Calu3 (cell line): ENCODE measurements at places on chromosomes 1 and 21. TPM values are rescaled to one million over a fixed set of nuclear protein-coding genes. Genes with fewer than 3 reads are reported as not detected.

DNA sequence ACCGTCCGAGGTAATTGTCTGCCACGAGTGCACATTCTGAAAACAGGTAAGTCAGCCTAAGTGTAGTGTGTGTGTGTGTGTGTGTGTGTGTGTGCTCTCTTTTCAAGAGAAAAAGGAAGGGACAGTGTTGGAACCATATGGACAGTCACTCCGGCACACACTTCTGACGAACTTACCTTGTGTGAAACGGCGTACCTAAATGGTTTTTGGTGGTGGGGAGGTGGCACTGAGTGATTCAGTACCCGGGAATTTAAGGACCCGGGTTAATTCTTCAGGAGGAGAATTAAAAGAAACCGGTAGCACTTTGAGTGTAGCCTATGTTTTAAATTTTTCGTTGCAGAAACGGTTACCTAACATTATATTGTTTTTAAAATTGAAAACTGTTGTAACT is 286 bp downstream of the ODR4 start:
- no peak for DNase-seq

- DNase-seq, result no peak
Measured at GRCh38 chr1:45677751-45678245, 8.5 kb downstream of the GPBP1L1 start.

- no peak for DNase-seq
Measured at GRCh38 chr1:232538224-232538942, 91.5 kb downstream of the SIPA1L2 start.

RORC gene
- total RNA-seq, result 0.19 and 1.2 TPM in 2 replicates

- no peak for DNase-seq
Measured at GRCh38 chr1:44417351-44418021, 12.4 kb downstream of the RNF220 start.

- peak; percentile 68 for DNase-seq
Measured at GRCh38 chr1:182080955-182081582, 19.6 kb upstream of the ZNF648 start.

- no peak for DNase-seq
Measured at GRCh38 chr1:172342584-172343239, 77.8 kb upstream of the C1orf105 start.

ALX3 gene
- not detected in 2 replicates for total RNA-seq

- DNase-seq, result no peak
Measured at GRCh38 chr21:41373763-41374162, 11.9 kb downstream of the MX2 start.

GRCh38 chr1:20640183-20640597 is 6.9 kb downstream of the PINK1 start:
- DNase-seq, result peak; percentile 49

DNA sequence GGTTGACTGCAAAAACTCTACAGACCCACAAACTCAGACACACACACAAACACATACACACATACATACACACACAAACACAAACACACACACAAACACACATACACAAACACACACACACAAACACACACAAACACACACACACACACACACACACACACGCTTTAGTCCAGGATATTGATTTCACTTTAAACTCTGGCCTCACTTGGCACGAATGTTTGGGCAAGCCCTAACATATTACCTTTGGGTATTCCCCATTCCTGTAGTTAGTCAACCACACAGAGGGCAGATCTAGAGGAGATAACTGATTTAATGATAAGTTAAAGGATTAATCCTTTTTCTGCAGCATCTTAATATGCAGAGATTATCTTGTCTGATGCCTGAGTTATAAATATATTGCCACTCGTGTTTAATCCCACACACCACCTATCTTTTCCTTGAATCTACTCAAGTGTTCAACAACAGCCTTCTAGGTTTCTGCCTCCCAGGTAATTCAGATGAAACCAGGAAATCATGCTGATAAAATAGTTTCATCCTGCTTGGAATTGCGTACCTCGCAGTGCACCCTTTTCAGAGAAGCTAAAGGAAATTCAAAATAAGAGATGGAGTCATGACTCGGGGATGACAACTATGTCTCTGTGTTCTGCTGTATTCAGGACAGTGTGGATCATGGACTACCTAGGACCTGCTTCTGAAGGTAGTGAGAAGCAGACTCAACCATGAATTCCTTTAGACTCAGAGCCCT is 14.5 kb upstream of the RUNX1 start:
- DNase-seq, result peak; percentile 51

DNA sequence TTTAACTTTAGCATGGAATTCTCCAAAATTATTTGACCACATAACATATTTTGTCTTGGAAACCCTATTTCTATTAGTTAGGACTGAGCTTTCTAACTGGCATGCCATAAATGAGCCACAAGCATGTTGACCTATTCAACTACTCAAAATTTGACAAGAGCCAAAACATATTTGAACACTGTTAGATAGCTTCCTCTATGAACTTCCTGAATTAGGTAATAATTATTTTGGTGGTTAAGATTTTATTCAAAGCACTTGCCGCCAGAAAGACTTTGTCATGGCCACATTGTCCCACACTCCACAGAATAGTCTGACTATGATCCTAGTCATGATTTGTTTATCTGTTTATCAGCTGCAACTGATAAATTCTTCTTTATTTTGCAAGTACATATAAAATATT is 23.1 kb upstream of the CTPS1 start:
- no peak for DNase-seq

MEX3A gene
- total RNA-seq, result 3.3 and 5.0 TPM in 2 replicates

ARTN gene
- total RNA-seq, result 0.39 and 1.4 TPM in 2 replicates

DNA sequence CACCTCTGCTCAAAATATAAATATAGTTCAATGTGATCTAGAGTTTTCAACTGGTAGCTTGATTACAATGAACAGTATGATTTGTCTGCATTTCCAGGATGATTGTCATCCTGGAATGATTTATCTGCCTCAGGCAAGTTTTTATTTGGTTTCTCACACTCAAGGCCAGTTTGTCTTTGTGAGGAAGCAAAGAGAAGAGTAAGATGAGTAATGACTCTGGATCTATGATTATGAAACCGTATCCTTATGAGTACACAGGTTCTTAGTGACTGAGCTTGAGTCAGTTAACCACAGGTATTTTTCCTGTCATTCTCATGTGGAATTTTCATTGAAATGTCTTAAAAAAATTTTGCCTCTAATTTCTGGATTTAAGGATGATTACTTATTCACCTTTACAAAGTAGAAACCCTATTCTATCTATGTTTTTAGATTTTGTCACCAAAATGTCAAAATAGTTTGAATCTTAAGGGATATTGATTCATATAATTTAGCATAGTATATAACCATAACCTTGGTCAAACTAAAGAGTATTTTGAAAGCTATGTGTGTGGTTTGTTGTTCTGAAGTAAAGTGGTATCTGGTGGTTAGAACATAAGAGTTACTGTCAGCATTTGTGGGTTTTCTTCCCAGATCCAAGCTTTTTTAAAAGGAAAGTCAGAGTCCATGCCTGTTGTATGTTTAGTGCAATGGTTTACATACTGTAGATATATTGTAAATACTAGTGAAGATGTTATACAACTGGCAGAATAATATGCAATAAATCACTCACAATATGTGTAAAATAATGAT is 145.0 kb downstream of the RASAL2 start:
- DNase-seq, result peak; percentile 41

SPRR1B gene
- total RNA-seq, result 3.1 TPM in 1 of 2 replicates, not detected in the other

DNA sequence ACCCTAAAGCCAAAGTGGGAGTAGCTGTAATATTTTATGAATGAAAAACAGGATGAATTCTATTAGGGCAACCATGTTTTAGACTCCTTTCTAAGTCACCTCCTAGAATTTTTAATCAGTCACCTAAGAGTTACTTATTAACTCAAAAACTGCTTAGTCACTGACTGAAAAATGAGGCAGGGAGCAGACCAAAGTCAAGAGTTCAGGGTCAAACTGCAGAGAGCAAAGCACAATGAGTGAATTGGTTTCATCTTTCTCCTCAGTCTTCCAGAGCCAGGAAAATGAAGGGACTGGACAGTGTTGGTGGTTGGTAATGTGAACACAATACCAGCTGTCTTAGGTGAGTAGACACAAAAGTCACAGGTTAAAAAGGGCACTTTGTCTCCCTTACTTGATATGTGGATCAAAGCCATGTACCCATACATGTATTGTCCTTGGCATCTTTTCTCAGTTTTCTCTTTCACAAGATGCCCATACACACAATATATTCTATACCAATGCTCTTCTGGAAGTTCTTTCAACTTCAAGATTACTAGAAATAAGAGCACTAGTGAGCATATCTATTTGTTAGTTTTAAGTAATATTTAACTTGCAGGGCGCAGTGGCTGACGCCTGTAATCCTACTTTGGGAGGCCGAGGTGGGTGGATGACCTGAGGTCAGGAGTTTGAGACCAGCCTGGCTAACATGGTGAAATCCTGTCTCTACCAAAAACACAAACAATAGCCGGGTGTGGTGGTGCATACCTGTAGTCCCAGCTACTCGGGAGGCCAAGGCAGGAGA is 42.2 kb downstream of the ATP1B1 start:
- peak; percentile 26 for DNase-seq

GRHL3 gene
- total RNA-seq, result 1.4 and 2.9 TPM in 2 replicates

GRCh38 chr1:107829036-107829770 is 135.8 kb downstream of the VAV3 start:
- DNase-seq, result no peak

DNA sequence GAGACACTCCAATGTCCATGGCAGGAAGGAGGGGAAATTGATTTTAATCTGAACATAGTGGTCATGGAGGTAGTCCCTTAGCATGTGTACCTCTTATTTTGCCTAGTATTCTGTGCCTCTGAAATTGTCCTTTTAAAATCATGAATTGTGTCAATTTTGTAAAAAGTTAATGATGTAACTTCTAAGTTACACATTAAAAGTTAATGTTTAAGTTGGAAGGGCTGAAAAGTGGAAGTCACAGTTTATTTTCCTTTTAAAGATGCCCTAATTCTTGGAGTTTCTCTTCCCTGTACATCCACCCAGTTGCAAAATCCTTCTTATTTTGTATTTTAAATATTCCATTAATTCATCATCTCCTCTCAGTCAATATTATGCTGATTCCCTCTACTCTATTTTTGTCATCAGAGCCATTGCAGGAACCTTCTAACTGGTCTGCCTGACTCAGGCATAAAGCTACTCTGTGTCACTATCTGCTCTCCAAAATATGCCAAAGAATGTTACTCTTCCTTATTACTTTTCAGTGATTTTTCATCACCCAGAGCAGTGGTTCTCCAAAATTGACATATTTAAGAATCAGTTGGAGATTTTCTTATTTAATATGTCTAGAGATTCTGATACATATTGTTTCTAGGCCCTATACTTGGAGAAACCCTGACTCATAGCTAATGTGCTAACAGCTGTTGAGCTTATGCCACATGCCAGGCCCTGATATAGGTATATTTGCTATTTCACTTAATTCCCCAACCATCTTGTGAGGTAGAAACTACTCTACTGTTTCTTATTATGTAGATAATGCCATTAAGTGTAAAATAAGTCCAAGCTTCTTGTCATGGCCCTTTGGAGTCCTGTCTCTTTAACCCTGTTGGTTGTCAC is 5.1 kb downstream of the HOOK1 start:
- no peak for DNase-seq

DNA sequence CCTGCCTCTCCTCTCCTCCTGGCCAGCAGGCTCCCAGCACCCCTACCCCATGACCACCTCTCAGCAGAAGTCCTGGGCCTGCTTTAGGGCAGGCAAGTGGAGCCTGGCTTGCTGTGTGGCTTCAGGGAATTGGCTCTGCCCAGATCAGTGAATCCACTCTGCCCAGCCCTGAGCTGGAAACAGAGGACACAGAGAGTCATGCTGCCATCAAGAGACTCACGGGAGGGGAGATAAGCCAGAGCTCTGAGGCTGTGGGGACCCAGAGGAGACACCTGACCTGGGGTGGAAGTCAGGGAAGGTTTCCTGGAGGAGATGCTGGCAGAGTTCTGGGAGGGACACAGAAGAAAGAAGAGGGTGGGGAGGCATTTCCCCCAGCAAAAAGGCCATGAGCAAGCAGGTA is 54.2 kb downstream of the GLIS1 start:
- DNase-seq, result no peak

CR1L gene
- not detected in 2 replicates for total RNA-seq

DNA sequence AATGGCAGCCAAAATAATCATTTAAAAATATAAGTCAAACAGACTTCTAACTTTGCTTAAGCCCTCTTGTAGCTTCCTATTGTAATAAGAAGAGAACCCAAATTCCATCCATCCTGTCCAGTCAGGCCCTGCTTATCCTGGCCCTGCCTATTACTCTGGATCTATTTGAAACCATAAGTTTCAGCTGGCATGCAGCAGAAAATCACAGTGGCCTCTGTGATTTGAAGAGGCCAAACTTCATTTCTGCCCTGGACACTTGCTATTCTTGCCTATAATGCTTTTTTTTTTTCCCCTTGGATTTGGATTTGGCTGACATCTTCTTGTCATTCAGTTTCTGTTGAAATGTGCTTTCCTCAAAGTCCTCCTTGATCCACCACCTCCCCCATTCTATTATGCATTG is 642.8 kb downstream of the USP25 start:
- DNase-seq, result no peak

DNA sequence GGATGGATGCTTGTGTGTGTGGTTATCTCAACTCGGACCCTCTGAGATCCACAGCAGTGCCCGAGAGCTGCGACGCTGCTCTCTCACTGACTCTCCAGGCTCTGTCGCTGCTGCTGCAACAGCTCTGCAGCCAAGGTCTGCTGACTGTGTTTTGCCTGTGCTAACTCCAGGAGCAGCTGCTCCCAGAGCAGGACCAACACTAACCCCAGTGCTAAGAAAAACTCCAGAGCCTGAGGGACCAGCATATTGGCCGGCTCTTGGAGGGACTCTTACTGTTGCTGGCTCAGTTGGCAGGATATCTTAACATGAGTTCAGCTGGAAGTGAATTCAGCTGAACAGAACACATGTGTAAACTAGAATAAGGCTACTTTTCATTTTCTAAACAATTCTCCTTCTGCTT is 4.4 kb downstream of the LCE2C start:
- DNase-seq, result no peak

IL20 gene
- total RNA-seq, result not detected in 2 replicates
